Activated T-cell treated with anti-CD3 and anti-CD28 coated beads for 4 hours (primary cell): ENCODE measurements at places on chromosomes 3 and 15.

- DNase-seq, result no peak
Measured at GRCh38 chr3:192861972-192862371, 55.7 kb downstream of the MB21D2 start.

GRCh38 chr3:128312271-128312670 lies 154.4 kb downstream of the DNAJB8 start:
- DNase-seq, result no peak

- no peak for DNase-seq
Measured at GRCh38 chr3:30233913-30234646, 372.3 kb upstream of the TGFBR2 start.

- peak; percentile 62 for DNase-seq
Measured at GRCh38 chr3:127629467-127630403, 750 bp downstream of the PODXL2 start.

DNA sequence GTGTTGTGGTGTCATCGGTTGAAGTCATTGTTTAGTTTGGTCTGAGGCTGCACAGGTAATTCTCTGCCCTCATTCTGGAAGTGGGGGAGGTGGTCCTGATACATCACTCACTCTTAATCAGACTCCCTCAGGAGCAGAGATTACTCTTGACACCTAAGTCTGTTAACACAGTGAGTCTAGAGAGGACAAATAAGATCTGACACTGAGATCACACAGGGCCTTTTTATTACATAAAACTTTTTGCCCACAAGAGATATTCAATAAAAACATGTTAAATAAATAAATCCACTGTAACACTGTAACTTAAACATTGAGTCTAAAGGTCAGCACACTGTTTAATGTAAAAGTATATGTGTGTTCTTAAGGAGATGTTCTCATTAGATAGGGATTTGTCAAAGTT lies 57.1 kb upstream of the MBNL1 start:
- no peak for DNase-seq

DNA sequence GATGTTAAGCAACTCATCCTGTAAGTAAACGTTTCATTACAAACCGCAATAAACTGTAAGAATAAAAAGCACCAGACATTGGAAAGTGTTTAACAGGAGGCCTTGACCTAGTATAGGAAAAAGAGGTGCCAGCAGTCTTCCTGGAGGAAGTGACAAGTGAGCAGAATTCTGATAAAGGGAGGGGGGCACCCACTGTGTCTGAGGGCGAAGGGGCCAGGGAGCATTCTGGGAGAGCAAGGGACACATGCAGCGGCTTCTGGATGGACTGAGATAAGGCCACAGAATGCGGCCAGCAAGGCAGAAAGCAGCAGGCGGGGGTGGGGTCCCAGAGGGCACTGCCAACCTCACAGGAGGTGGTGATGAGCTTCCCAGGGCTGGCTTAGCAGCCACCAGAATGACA lies 80.2 kb downstream of the MTHFS start:
- no peak for DNase-seq

GRCh38 chr3:54663501-54664011 lies 264.3 kb downstream of the LRTM1 start:
- no peak for DNase-seq

DNA sequence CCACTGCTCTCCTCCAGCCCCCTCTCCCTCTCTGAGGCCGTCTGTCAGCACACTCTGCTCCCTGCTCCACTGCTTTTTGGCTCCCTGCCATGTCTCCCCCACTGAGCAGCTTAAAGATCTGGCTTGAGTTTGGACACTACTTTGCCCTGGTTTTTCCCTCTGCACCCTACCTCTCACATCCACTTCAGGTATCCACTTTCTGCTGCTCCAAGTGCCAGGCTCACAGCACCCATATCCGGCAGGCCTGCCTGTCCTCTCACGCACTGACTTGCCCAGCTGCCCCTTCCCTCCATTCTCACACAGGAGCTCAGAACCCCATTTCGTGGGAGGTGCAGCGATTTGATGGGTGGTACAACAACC lies 3.7 kb downstream of the DUOX1 start:
- no peak for DNase-seq

DNA sequence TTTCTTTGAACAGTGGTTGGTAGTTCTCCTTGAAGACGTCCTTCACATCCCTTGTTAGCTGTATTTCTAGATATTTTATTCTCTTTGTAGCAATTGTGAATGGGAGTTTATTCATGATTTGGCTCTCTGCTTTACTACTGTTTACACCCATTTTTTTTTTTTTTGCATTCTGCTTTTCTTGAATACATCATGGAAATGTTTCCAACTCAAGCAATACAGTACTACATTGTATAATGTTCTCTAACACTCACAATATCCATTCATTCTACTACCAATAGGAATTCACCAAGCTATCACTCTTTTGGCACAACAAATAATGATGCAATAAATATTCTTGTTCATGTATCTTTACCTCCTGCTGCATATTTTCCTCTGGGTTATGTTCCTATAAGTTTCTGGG lies 801.7 kb downstream of the NTRK3 start:
- DNase-seq, result no peak

GRCh38 chr3:31979001-31979697 lies 1.9 kb downstream of the OSBPL10 start:
- no peak for DNase-seq

- DNase-seq, result no peak
Measured at GRCh38 chr15:46456456-46456855, 821.6 kb downstream of the SQOR start.

GRCh38 chr15:83094583-83094982 lies 12.9 kb upstream of the TM6SF1 start:
- DNase-seq, result no peak

GRCh38 chr3:140152851-140153639 lies 218.1 kb downstream of the CLSTN2 start:
- DNase-seq, result no peak

GRCh38 chr3:52197499-52197841 lies 490 bp upstream of the ALAS1 start:
- DNase-seq, result no peak

DNA sequence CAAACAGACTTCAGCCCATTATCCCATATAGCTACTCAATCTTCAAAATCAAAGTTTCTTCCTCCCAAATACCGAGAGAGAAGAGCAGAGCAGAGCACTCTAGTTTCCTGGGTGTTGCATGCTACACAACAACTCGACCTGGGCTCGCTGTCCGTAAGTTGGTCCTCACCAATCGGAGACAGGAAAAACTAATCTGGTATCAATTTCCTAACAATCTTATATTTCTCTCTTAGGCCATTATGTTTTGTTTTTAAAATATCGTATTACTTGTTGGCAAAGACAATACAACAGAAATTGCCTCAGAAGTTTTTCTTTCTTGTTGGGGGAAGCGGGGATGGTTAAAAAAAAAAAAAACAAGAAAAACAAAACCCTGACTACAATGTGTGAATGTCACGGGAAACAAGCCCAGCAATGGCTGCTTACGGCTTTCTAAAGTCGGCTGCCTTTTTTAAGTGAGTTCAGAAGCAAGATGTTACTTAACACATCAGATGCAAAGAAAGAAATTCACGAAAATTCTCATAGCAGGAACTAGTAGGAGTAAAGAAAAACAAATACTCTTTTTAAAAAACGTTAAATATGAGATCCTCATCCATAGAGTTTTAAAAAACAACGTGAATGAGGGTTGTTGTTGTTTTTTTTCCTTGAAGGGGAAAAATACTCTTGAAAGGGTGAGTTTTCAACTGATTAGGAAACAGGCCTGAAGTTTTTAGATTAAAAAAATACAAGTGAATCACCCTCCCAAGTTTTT lies 1.9 kb downstream of the VGLL4 start:
- no peak for DNase-seq

DNA sequence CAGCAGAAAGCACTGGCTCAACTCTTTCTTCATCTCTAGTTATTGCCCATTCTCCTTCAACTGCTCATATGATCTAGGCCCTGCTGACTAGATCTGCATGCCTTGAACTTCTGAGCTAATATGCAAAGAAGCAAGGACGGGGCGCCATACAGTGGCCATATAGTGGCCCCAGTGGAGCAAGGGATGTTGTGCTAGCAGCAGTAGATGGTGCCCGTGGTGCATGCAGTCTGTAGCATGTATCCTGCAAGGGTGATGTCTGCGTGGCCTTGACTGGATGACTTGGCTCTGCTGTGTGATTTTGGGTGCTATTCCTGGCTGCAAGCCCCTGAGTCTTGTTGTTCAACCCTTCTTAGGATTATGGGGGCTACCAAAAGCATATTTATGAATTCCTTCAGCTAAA lies 12.2 kb upstream of the NMD3 start:
- no peak for DNase-seq
